ENCODE measurements at places on chromosomes 1 and 21.

DNA sequence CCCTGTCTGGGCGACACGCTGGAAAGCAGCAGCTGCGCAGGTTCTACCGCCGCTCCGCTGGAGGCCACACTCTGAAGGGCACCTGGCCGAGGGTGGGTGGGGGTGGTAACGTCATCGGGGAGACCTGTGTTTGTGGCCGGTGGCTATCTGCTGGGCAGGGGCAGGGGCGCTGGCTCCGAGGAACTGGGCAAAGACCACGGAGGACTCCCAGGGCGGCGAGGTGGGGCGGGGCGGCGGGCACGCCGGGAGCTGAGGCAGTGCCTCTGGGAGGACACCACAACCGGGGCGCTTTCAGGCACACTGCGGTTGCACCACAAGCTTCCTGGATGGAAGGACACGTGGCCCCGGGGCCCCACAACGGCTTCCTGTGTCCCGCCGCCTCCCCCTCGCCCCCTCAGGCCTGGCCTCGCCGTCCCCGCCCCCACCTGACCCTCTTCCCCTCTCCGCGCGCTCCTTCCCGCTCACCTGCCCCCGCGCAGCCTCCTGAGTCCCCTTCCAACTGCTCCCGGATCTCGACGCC is 3.3 kb upstream of the DENND2D start:
- DNase-seq, result peak; percentile 57

GRCh38 chr21:33146467-33146866 is 76.5 kb downstream of the OLIG1 start:
- DNase-seq, result no peak

DNA sequence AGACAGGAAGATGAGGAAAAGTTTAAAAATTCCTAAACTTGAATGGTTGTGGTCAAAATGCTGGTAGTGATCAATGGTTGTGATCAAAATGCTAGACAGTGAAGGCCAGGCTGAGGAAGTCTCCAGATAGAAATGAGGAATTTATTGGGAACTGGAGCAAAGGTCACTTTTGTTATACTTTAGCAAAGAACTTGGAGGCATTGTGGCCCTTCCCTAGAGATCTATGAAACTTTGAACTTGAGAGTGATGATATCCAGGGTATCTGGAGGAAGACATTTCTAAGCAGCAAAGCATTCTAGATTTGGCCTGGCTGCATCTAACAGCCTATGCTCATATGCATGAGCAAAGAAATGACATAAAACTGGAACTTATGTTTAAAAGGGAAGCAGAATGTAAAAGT is 35.5 kb upstream of the RABGAP1L start:
- no peak for DNase-seq

DNA sequence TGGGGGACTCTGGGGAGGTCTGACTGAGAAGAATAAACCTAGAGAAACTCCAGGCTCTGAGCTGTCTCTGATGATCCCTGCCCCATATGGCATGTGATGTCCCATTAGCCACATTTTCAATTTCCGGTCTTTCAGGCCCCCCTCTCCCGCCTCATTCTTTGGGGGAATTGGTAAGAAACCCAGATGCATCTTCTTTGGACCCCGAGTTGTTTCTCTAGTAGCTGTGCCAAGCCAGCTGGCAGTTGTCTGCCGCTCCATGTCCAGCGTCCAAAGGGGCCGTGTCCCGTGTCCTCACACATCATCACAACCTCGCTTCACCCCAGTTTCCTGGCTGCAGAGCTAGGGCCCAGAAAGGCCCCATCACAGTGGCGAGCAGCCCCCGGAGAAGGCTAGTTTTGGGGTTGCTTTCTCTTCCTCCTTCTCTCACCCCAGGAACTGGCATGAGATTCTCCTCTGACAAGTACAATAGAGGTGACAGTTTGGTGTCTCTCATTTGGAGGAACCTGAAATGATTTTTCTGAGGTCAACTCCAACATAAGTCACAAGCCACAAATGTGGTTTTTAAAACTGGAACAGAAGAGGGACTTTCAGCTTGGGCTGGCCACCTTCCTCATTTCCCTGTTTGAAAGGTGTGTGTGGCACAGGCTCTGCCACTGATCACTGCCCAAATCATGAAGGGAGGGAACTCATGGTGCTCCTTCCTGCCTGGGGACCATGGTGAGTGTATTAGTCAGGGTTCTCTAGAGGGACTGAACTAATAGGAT is 6.4 kb upstream of the GPR157 start:
- no peak for DNase-seq

DNA sequence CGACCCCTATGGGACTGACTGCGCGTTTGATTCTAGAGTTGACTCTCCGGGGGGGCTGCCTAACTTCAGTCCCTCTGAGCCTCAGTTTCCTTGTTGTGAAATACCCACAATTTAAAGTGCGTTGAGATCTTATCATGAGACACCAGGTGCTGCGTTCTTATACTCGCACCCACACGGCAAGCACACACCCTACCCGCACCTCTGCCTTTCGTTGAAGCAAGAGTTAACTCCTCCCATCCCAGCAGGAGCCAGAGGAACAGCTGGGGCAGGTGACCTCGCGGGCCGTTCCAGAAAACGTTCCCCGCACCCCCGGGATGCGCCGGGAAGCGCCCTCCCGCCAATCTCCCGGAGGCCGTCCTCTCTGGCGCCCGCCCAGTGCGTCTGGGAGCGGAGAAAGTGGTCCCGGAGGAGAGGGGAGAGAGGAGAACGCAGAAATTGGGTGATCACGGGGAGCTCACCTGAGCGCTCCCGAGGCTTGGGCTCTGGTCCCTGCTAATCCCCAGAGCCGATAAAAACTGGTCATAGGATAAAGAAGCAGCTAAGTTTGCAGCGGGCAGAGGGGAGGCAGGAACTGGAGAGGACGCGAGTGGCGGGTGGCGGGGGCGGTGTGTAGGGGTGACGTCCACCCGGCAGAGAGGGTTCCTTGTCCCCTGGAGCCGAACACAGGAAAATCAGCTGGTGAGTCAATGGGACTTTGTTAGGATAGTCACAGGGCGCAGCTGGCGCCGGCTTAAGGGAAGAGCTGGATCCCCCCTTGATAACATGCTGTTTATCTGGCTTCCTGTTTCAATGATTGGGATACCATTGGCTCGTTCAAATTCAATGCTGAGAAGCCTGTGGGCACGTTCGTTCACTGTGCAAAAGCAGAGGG is 869 bp downstream of the NAV1 start:
- peak; percentile 50 for DNase-seq

GRCh38 chr21:42156690-42157605 is 62.0 kb upstream of the ABCG1 start:
- peak; percentile 35 for DNase-seq

GRCh38 chr1:80293818-80294217 is 1287.3 kb upstream of the ADGRL4 start:
- no peak for DNase-seq

GRCh38 chr1:93605026-93605568 is 76.5 kb downstream of the BCAR3 start:
- no peak for DNase-seq

DNA sequence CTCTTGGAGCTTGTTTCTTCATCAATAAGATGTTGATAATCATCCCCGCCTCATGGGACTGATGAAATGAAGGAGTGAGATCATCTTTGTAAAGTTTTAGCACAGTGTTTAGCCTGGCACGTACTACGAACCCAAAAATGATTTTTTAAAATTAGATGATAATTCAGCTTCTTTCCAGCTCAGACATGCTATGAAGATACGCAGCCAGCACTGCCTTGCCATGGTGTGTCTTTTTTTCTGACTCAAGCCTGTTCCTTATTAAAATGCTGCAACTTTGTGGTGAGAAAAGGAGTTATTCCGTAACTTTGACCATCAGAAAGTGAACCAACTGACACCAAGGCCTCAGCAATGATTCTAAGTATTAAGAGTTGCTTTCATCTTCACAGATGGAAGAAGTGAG is 269.0 kb downstream of the LTN1 start:
- DNase-seq, result no peak

DNA sequence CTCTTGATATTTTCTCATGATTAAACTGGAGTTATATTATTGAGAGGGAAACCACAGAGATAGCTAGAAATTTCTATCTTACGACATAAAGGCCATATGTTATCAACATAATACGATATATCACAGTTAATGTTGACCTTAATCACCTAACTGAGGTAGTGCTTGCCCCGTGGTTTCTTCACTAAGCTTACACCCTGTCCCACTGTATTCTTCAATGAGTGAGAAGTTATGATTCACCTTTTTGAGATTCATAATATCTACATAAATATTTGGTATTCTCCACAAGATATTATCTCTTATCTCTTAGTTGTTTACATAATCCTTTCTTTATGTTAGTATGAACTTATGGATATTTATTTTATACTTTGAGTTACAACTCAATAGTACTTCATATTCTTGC is 1714.1 kb downstream of the BRINP3 start:
- DNase-seq, result no peak

DNA sequence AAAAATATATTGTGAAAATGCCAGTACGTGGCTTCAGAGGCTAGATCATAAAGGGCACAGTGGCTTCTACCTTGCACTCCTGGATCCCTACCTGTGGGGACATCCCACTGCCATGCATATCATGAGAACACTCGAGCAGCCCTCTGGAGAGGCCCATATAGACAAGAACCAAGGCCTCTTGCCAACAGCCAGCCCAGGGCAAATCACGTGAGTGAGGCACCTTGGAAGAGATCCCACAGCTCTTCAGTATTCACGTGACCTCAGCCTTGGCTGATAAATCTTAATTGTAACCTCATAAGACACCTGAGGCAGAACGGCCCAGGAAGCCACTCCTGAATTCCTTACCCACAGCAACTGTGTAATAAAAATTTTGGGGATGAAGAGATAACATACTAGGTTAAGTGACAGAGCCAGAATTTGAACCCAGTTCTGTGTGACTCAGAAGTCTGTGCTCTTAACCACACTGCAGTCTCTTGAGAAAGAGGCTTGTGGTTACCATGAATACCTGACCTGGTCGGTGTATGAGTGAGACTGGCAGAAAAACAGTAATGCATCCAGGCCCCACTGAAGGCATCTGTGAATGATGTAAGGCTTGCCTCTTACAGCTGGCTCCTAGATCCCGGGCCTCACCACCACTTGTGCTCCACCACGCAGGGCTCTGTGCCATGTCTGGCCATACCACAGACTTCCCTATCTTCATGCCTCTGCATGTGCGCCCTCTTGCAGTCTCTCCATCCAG is 6.9 kb upstream of the A3GALT2 start:
- DNase-seq, result peak; percentile 59

Data from heart right ventricle (tissue), 16 donors.